Fibroblast of skin of left biceps (primary cell): ENCODE measurements at places on chromosomes 12 and 14.

DNA sequence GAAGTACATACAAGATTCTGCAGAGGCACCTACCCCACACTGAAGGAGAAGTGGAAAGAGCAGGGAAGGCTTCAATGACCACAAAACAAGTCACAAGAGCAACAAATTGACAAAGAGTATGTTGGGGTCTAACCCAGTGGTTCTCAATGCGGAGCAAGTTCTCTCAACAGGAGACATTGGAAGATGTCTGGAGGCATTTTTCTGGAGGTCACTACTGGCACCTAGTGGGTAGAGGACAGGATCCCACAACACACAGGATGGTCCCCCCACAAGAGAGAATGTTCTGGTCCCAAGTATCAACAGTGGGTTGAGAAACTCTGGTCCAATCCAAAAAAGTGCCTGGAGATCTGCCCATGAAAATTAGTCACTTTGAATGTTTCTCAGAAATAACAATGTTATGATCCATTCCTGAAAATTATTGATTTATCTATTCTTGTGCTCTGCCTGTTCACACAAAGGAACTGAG lies 3.4 kb downstream of the SSH1 start:
- DNase-seq, result peak; percentile 69

DNA sequence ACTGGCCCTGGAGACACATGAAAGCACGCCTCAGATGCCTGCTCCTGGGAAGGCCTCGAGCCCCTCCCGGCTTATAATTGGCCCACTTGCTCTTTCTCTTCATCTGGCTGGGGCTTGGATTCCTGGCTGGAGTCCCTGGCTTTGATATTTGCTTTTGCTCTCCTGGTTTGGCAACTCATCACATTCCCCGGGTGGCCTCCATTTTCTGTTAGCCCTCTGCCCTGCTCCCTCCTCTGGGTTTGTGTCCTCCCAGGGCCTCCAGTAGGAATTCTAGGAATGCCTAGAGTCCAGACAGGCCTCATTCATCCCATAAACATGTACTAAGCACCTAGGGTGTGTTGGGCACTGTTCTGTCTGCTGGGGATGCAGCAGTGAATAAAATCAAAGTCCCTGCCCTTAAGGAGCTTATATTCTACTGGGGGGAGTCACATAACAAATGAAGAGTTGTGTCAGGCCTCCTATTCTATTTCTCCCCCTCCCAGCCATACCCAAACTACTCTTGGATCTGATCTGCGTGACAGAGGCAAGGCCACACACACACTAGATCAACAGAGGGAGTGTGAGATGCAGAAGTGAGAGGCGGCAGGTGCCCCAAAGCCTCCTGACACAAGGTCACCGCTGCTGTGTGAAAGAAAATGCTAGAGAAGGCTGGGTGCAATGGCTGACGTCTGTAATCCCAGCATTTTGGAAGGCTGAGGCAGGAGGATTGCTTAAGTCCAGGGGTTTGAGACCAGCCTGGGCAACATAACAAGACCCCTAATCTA lies 21.3 kb upstream of the TSPAN9 start:
- DNase-seq, result no peak

GRCh38 chr12:18899678-18900317 lies 161.9 kb downstream of the CAPZA3 start:
- DNase-seq, result no peak

DNA sequence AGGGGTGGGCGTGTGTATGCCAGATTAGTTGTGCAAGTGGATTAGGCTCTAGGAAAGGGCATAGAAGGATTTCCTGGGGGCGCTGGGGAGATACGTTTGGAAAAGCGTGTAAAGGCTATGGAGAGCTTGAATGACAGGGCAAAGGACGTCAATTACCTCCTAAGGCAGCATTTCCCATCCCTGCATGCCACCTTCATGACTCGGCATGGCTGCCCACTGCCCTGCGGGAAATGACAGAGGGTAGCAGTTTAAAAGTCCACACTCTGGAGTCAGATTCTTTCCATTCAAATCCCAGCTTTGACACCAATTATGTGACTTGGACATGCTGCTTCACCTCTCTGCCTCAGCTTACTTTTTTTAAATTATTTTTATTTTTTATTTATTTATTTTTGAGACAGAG lies 14.8 kb upstream of the TMEM229B start:
- no peak for DNase-seq

GRCh38 chr12:95942101-95942523 lies 302 bp downstream of the CCDC38 start:
- no peak for DNase-seq

- DNase-seq, result no peak
These were observed 5.2 kb upstream of the RIMKLB start for GRCh38 chr12:8692573-8692972.

DNA sequence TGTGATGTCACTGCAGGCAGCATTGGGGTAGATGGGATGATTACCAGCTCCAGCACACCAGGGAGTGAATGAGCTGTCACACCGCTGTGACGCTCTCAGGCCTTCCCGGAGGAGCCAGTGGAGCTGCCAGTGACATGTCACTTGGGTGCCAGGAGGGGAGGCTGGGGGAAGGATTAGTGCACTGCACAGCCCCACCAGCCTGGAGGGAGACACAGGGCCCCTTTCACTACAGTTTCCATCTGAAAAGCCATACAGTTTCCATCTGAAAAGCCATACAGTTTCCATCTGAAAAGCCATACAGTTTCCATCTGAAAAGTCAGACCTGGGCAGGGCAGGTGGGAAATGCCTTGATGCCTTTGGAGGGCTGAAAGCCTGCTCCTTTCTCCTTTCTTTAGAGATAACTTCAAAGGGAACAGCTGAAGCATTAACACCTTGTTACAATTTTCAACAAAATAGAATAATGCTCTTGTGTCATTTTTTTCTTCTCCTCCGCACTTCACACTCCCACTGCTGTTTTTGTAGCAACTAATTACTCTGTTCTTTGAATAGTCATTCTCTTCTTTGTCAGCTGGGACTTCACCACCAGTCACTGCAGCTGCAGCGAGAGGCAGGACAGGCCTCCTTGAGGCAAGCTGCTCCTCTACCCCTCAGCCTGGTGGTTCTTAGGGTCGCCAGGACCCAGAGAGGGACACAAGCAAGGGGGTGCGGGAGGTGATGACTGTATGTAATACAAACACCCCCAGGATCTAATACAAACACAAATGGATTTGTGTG lies 256.9 kb upstream of the RGS6 start:
- DNase-seq, result no peak

DNA sequence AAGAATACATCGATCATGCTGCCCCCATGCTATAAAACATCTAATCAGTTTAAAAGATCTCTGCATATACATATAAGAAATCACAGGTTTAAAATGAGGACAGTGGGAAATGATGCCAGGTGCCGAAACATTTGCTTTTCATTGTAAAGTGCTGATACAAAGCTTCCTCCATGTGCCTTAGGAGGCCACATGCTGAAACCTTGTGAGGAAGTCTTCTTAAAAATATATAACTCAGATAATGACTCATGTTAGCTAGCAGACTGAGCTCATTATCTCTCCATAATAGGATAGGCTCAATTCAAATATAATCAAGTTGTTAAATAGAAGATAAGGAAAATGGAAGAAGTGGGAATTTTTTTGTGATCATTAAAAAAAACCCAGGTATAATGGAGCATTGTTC lies 65.9 kb downstream of the RFX4 start:
- no peak for DNase-seq

- DNase-seq, result no peak
These were observed 160.5 kb downstream of the PIK3C2G start for GRCh38 chr12:18421867-18422266.

DNA sequence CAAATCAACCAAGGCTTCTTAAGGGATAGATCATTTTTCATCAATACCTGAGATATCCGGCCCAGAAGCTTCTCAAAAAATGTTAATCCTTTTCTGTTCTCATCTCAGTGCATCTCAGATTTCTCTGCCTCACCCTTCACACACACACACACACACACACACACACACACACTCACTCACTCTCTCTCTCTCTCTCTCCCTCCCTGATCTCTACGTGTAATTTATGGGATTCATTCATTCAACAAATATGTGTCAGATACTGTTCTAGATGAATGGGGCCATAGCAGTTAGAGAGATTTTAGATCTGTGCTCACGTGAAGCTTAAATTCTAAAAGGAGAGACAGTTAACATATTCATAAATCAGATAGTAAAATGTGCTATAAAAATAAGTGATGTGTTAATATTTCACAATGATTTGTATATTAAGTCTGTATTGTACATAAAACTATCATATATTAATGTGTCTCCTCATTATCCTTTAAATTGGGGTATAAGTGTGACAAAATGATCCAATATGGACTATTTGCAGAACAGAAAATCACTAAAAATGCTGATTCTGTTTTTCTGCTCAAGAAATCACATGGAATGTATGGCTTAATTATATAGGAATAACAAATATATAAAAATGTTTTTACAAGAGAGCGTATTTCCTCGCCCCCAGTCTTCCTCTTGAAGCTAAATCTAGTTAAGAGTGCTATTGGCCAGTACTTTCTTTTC lies 7.3 kb upstream of the FRMD6 start:
- peak; percentile 70 for DNase-seq

DNA sequence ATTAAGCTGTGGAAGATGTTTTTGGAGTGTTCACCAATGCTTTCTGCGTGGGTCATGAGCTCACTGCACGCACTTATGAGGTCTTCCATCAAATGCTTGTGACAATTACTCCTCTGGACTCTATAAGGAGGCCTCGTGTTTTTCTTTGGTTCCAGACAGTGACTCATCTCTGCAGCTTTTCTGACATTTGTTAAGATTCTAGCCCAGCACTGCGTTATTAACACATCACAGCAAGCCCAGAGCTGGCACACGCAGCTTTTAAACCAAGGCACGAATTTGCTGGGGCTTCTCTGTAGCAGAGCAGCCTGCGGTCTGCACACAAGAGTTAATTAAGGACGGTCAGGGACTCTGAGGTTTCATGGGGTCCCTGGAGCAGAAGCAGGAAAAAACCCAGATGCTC lies 16.9 kb downstream of the MEG3 start:
- DNase-seq, result peak; percentile 63

GRCh38 chr12:26124446-26125399 lies at the start of gene BHLHE41:
Gene BHLHE41, minus strand, starts transcription at chr12:26125037. Its CDS starts 258 bp downstream, at chr12:26124779.
- no peak for DNase-seq

GRCh38 chr12:121582583-121583333 lies 1.9 kb upstream of the KDM2B start:
- DNase-seq, result no peak

DNA sequence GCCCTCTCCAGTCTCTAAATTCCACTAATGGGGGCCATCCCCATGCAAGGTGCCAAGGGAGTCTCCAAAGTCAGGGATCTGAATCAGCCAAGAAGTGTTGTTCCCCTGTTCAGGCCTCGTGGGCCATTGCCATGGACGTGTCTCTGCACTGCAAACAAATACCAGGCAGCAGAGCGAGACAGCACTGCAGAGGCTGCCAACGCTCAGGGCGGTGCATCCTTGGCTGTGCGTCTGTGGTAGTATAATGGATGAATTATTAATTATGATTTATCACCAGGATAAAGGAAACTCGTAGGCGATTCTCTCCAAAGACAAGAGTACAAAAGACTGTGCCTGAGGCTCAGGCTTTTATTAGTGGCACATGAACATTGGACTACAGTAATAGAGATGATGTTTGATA lies 122.3 kb upstream of the NTF3 start:
- no peak for DNase-seq

DNA sequence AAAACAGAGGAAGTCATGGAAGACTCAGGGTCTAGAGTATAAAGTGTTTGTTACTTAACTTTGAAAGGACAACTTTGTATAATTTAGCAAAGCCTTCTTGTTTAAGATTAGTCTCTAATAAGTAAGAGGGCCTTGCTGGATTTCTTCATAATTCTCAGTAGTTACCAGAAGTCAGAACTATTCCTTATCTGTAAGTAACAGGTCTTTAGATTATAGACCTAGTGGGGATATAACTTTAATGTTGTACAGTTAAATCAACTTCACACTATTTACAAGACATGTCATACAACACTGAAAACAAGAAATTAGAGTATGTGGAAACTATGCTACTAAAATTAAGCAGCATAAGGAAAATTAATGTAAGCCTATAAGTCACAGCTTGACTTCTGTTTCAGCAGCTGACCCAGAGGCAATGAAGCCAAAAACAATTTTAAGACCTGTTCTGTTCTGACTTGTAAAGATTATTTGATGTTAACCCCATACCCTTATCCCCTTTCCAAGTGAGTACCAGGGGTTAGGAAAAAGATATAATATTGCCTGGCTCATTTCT lies 398.3 kb downstream of the RAD51B start:
- no peak for DNase-seq

- no peak for DNase-seq
These were observed 90.1 kb upstream of the CPSF6 start for GRCh38 chr12:69149270-69149669.

- DNase-seq, result no peak
These were observed 9.5 kb downstream of the RAB5B start for GRCh38 chr12:55983232-55983842.

DNA sequence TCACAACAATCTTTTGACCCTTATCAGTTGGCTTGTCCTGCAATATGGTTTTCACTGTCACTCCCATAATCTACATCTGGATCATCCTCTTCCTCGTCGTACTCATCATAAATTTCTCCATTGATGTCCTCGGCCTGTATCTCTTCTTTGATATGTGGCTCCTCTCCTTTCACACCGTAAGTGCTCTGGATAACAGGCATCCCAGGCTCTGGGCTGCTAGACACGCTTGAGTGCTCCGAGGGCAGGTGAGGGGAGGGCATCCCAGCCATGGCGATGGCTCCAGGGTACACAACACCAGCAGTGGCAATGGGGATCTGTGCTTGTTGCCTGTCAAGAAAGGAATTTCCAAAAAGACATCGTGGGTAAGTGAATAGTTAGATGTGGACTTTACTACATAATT lies 415.3 kb downstream of the SOX5 start:
- DNase-seq, result no peak

DNA sequence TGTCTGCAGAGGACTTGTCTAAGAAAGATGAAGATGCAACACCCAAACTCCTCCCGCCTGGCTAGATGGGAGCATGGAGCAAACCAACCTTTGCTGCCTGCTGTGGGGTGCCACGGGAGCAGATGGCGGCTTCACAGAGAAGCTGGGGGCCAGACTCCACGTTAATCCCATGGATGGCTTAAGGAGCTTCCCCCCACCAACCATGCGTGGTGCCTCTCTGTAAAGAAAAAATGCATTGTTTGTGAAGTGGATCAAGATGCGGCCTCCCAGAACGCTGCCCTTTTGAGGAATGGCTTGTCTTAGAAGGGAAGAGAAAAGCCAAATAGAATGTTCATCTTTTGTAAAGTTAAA lies 15.6 kb downstream of the MVK start:
- no peak for DNase-seq

DNA sequence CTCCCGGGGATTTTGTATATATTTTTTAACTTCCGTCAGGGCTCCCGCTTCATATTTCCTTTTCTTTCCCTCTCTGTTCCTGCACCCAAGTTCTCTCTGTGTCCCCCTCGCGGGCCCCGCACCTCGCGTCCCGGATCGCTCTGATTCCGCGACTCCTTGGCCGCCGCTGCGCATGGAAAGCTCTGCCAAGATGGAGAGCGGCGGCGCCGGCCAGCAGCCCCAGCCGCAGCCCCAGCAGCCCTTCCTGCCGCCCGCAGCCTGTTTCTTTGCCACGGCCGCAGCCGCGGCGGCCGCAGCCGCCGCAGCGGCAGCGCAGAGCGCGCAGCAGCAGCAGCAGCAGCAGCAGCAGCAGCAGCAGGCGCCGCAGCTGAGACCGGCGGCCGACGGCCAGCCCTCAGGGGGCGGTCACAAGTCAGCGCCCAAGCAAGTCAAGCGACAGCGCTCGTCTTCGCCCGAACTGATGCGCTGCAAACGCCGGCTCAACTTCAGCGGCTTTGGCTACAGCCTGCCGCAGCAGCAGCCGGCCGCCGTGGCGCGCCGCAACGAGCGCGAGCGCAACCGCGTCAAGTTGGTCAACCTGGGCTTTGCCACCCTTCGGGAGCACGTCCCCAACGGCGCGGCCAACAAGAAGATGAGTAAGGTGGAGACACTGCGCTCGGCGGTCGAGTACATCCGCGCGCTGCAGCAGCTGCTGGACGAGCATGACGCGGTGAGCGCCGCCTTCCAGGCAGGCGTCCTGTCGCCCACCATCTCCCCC lies 777 bp downstream of the ASCL1 start:
- no peak for DNase-seq
